Panc1 (cell line): ENCODE measurements at places on chromosomes 3 and 15.
A peak's percentile ranks its signal among the peaks of the same experiment; 100 is the strongest.

DNA sequence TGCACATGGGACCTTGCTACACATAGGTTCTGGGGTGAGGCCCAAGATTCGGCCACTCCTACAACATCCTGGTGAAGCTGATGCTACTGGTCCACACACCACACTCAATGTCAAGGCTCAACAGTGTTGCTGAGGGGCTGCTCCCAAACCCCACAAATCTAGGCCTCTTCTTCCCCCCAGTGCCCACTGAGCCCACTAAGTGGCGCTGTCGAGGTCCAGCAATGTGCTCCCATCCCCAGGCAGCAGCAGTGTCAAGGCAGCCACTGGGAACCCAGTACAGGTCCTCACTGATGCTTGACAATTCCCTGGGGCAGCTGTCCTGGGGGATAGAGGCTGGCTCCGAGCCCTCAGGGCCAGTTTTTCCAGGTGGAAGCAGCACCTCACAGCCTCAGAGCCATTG lies 21.5 kb downstream of the SCN5A start:
- H3K36me3 ChIP-seq = no peaks in the 10 kb centered on the region
- no peak overlapping the region for H3K4me3 ChIP-seq
- no peaks in the 10 kb centered on the region for H3K4me1 ChIP-seq

DNA sequence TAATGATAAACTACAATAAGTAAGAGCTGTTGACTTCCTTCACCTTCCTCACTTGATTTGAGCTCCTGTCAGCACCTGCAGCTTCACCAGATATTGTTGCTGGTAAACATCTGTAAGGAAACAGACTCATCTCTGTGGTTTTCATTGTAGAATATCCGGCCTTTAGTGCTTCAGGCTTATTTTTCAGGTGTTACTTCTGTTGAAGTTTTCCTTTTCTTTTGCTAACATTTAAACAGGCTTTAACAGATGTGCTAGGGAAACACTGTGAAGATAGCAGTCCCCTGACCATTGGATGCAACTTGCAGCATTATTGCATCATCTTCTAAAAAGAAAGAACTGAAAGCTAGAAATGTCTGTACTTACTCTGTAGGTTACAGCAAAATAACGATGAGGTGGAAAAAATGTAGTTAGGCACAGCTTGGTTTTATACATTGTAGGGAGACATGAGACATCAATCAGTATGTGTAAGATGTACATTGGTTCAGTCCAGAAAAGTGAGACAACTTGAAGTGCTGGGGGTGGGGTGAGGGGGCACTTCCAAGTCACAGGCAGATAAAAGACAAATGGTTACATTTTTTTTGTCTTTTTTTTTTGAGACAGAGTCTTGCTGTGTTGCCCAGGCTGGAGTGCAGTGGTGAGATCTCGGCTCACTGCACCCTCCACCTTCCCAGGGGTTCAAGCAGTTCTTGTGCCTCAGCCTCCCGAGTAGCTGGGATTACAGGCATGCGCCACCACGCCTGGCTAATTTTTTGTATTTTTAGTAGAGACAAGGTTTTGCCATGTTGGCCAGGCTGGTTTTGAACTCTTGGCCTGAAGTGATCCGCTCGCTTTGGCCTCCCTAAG lies 10.2 kb downstream of the EDEM1 start:
- no peak overlapping the region for H3K4me3 ChIP-seq
- peaks cover 5% of the 10 kb centered on the region; the same call in 1 of the 2 replicates for H3K36me3 ChIP-seq
- H3K4me1 ChIP-seq = peaks cover 12% of the 10 kb centered on the region; the same call in 1 of the 2 replicates
- peak overlapping the region; percentile 74; the same call in 1 of the 2 replicates for H3K27ac ChIP-seq
- H3K27me3 ChIP-seq = no peaks in the 10 kb centered on the region

GRCh38 chr15:84911879-84912660 lies 27.6 kb downstream of the SLC28A1 start:
- H3K4me3 ChIP-seq = no peak overlapping the region
- no peak for DNase-seq
- no peaks in the 10 kb centered on the region for H3K27me3 ChIP-seq
- no peaks in the 10 kb centered on the region for H3K36me3 ChIP-seq
- peaks cover 33% of the 10 kb centered on the region for H3K4me1 ChIP-seq
- peak overlapping the region; percentile 71 for H3K27ac ChIP-seq

DNA sequence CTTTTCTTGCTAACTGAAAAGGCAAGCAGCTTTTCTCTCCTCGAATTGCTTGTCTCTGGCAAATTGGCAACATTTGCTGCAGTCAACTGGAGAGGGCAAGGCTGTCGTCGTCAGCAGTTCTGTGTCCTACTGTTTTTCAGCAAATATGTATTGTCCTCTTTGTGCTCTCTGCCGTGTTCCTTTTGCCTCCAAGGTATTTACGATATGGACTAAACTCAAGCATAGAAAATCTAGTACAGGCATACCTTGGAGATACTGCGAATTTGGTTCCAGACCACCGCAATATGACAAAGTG lies 558 bp upstream of the SLC30A4 start:
- peak overlapping the region; percentile 89 for H3K27ac ChIP-seq
- H3K27me3 ChIP-seq = no peaks in the 10 kb centered on the region
- H3K4me1 ChIP-seq = peaks cover 15% of the 10 kb centered on the region
- H3K36me3 ChIP-seq = no peaks in the 10 kb centered on the region
- DNase-seq = no peak

DNA sequence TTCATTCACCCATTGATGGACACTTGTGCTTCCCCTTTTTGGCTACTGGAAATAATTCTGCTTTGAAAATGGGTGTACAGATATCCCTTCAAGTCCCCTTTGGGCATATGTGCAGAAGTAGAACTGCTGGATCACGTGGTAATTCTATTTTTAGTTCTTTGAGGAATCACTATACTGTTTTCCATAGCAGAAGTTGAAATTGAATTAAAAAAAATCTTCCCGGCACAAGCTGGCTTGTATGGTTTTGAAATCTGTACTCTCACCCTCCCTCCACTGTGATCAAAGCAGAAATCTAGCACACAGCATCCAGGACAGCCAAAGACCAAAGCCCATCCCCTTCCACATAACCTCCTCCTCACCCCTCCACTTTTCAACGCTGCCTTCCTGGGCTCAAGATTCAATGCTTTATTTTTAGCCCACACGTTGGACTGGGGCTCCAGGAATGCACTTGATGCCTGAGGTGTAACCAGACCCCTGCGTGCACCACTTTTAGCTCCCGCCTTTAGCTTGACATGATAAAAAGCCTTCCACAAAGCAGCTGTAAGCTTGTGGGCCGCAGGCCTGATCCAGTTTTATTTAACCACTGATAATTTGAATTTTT lies 29.9 kb downstream of the TMEM40 start:
- no peaks in the 10 kb centered on the region for H3K36me3 ChIP-seq
- H3K4me3 ChIP-seq = no peak overlapping the region
- DNase-seq = no peak
- H3K27ac ChIP-seq = no peak overlapping the region
- H3K4me1 ChIP-seq = no peaks in the 10 kb centered on the region

DNA sequence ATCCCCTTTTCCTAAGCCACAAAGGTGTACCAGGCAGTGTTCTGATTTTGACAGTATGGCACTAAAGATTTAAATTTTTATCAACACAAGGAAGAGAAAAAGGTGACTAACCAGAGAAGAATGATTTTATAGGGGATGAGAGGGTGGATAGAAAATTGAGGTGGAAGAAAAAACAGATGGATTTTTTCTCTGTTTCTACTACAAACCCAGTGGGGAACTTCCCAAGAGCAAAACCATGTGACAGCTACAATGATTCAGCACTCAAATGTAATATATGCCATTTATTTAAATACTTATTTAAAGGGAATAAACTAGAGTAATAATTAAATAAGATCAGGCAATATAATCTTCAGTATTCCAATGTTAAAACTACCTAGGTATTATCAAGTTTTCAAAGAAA lies 11.1 kb downstream of the DCUN1D1 start:
- H3K4me3 ChIP-seq = no peak overlapping the region
- no peak for DNase-seq
- H3K4me1 ChIP-seq = peaks cover 11% of the 10 kb centered on the region

DNA sequence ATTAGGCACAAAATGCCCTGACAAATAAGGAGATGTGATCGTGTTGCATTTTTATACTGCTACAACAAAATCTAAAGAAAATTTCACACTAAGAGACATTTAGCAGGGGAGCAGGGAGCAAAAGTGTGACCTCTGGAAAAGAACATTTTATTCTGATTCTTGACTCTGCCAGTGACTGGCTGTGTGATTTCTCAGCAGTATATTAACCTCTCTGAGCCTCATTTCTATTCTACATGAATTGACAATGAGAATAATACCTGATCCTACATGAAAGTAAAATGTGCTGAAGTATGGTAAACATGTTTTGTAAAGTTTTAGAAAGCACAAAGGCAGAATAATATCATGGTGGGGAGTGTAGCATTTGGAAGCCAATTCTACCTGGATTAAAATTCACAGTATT lies 273.3 kb downstream of the SLC9A9 start:
- DNase-seq = no peak
- no peak overlapping the region for H3K27ac ChIP-seq

GRCh38 chr3:127658234-127658633 lies 14.5 kb upstream of the ABTB1 start:
- DNase-seq = no peak
- no peaks in the 10 kb centered on the region for H3K4me1 ChIP-seq
- no peak overlapping the region for H3K27ac ChIP-seq
- H3K27me3 ChIP-seq = no peaks in the 10 kb centered on the region

DNA sequence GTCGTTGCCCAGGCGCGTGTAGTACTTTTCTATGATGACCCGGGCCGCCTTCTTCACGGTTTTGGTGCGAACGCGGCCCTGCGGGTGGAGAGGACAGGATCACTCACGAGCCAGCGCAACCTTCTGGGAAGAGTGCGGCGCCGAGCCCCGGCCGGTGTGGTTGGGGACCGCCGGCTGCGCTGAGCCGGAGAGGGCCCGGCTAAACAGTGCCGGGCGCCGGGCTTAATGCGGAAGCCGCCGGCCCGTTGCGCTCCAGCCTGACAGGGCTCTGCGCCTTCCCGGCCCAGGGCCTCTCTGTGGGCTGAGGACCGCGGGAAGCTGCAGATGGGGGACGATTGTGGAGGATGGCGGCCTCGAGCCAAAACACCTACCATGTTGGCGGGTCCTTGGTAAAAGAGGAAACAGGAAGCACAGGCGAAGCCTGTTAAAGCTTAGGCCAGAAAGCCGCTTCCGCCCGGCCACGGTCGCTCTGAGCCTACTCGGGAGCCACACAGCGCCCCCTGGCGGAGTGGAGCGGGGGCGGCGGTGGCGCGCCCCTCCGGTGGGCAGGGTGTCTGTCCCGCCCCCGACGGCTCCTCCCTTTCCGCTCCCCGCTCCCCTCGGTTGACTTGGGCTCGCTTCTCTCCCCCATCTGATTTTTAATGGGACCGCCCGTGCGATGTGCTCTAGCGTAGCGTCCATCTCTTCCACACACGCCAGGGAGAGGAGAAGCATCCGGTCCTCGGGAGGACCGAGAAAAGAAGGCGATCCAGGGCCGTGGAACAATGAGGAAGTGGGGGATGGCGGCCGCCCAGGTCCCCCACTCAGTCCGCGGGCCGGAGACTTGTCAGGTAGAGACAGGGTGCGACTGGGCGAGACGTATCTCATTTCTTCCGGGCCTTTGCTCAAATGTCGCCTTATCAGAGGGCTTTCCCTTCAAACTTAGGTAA lies at the start of gene RPS17:
Gene RPS17 (minus strand): TSS at position 403 of the 929 bp plus-strand sequence. CDS start 29 bp downstream, at position 374.
- H3K4me1 ChIP-seq = peaks cover 15% of the 10 kb centered on the region
- peak; percentile 82 for DNase-seq
- peak within 1 kb of the TSS; percentile 94 for H3K4me3 ChIP-seq
- peaks cover 30% of the 10 kb centered on the region for H3K36me3 ChIP-seq
- peak within 1 kb of the TSS; percentile 96 for H3K27ac ChIP-seq

DNA sequence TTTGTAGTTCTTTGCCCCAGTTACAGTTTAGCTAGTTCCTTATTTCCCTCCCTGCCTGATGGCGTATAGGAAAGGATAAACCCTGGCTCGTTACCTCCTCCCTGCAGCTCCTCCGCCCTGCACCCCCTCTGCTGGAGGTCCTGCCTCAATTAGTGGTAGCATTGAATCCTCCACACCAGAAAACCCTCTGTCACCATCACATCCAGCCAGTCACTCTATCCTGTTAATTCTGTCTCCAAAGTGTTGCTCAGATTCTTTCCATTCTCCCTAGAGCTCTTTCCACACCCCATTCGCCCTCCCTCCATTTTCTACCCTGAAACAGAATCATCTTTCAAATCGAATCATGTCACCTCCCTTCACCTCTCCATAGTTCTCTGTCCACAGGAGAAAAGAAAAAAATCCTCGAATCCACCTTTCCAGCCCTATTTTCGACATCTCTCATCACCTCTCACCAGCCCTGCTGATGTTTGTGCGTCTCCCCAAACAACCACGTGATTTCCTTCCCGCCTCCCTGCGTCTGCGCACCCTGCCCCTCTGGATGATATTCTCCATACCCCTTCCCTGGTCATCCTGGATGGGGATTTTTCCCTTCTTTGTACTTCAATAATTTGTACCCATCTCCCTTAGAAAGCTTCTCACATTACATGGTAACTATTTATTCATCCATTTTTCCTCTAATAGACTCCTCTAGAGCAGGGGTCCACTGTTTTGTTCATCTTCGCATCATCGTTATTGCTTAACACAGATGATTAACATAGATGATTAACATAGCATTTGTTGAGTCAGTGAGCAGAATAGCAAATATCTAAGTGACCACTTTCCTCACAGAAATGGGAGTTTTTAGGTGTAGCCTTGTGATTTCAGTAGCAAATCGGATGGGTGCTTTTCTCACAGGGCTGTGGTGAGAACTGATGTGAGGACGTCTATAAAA lies 37.1 kb downstream of the MAP3K13 start:
- H3K4me3 ChIP-seq = no peak overlapping the region
- H3K27me3 ChIP-seq = peaks cover 3% of the 10 kb centered on the region; the same call in 1 of the 2 replicates
- no peak for DNase-seq
- H3K4me1 ChIP-seq = 0 out of 2 replicates have a peak, but pooled peaks cover 4% of the 10 kb centered on the region
- H3K27ac ChIP-seq = no peak overlapping the region

- no peak overlapping the region for H3K27ac ChIP-seq
- no peak for DNase-seq
- H3K4me1 ChIP-seq = no peaks in the 10 kb centered on the region
- H3K36me3 ChIP-seq = no peaks in the 10 kb centered on the region
Measured at GRCh38 chr3:101995371-101996046, 146.2 kb downstream of the NFKBIZ start.

- DNase-seq = no peak
- H3K4me3 ChIP-seq = no peak overlapping the region
- no peak overlapping the region for H3K27ac ChIP-seq
Measured at GRCh38 chr15:70154718-70155347, 57.1 kb upstream of the TLE3 start.

DNA sequence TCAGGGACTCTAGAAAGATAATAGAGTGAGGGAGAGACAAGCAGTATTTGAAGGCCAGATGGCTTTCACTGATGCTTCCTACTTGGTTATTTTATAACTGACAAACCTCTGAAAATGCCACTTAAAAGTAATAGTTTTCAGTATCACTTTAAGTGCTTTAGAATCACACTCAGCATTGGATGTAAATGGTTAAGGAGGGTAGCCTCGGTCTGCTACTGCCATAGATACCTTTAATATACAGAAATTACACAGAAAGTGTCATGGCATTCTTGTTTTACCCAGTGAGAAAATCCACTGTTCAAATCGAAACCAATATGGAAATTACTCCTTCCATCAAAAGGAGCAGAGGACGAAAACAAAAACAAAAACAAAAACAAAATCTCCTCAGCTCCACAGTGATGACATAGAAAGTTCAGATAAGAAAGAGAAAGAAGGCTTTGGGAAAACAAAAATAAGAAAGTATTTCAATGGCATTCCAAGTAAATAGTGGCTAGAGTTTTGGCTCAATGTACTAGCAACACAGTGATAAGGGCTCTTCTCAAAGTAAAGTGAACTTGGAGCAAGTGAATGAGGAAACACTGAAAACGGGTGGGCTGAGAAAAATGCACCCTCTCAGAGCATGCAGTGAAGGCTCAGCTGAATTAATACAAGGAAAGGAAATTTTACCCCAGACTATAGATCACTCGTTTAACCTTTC lies 43.2 kb upstream of the CD47 start:
- no peaks in the 10 kb centered on the region for H3K27me3 ChIP-seq
- peaks cover 27% of the 10 kb centered on the region for H3K4me1 ChIP-seq
- peak overlapping the region; percentile 64 for H3K27ac ChIP-seq
- no peaks in the 10 kb centered on the region for H3K36me3 ChIP-seq
- no peak overlapping the region for H3K4me3 ChIP-seq
